ENCODE measurements at places on chromosomes 4 and X.

DNA sequence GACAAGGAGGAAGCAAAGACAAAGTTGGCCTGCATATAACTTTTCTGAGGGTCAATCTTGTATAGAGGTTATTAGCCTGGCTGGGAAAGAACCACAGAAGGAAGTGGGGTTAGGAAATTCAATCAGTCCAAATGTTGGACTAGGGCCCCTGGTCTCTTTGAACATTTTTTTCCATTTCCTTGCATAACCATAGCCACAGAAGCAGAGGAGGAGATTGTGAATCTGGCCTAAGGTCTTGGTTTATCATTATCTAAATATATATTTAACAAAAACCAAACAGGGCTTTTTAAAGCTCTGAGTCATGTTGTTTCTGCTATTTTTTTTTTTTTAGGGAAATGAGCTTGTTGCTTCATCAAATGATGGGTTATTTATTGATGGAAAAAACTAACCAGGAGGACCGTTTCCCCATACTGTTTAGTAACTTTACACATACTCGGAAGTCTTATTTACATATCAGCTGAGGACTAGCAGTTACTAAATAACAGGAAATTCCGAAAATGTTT is 97.7 kb upstream of the ACSL4 start:
- peak; percentile 58 for DNase-seq

GRCh38 chrX:51614353-51615012 is 4.2 kb downstream of the CENPVL3 start:
- peak; percentile 58 for DNase-seq

GRCh38 chrX:153960786-153961185 is 10.8 kb downstream of the HCFC1 start:
- DNase-seq: no peak

DNA sequence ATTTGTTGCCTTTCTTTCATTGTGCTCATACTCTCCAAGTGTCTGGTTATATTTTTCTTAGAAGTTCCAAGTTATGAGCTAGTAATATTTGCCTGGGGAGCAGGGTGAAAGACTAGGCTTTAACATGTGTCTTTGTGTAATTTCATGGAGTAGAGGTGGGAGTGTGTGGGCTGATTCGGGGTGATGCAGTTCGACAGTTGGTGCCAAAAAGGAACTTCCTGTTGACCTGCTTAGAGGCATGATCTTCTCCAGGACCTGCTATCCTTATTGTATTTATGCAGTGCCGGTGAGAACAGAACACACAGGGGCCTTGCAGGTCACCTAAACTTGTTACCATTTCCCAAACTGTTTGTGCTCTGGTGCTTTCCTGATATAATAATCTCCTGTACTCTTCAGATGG is 21.2 kb downstream of the USP53 start:
- DNase-seq: peak; percentile 37

GRCh38 chrX:131704136-131704695 is 160.3 kb downstream of the OR13H1 start:
- no peak for DNase-seq

Data from cardiac fibroblast (primary cell).